ENCODE measurements at places on chromosomes 5 and 9. TPM values are rescaled to one million over a fixed set of nuclear protein-coding genes. Genes with fewer than 3 reads are reported as not detected.

DNA sequence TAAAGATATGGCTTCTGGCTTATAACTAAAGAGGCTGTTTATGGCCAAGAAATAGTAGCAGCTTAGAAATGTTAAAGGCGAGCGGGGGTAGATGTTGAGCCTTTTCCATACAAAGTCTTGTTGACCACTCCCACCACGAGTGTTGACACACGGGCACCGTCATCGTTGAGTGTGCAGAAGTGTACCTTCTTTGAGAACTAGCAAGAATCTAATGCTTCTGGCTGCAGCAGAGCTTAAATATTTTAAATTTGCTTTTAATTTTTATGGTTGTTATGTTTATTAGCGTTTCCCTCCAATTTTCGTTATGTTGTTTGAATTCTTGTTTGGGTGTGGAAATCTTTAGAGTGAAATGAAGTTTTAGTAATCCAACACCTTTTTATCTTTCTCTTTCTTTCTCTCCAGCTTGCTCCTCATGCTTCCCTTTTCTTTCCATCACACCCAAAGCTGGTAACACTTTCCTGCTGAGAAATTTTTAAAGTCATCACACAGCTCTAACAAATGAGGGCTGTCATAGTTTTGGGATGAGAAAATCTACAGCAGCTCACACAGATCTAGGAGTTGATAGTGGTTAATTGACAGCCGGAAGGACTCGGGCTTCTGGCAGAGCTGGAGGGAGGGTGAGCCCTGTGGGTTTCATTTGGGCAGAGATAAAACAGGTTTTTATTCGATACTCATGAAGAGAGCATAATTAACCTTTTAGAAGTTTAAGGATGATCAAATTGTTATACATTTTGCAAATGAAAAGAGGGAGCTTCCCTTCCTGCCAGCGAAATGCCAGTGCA lies 120.1 kb upstream of the ZNF608 start:
- no peak for DNase-seq

GRCh38 chr9:2281803-2282185 lies 266.6 kb downstream of the SMARCA2 start:
- DNase-seq: no peak

DNA sequence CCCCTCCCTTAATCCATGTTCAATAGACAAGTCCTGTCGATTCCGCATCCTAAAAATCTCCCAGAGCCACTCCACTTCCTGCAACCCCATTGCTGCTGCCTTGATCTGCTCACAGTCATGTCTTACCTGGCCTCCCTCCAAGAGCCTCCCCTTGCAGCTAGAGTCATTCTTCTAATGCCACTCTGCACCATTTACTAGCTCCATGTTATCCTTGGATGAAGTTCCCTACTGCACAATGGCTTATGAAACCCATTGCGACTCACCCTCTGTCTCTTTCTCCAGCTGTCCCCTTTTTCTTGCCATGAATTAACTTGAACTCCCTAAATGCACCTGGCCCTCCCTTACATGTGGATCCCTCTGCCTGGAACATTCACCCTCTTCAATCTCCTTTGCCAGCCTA lies 39.5 kb downstream of the MEGF10 start:
- DNase-seq: no peak

- no peak for DNase-seq
Observed at GRCh38 chr5:51188001-51188591, 195.2 kb upstream of the ISL1 start.

DNA sequence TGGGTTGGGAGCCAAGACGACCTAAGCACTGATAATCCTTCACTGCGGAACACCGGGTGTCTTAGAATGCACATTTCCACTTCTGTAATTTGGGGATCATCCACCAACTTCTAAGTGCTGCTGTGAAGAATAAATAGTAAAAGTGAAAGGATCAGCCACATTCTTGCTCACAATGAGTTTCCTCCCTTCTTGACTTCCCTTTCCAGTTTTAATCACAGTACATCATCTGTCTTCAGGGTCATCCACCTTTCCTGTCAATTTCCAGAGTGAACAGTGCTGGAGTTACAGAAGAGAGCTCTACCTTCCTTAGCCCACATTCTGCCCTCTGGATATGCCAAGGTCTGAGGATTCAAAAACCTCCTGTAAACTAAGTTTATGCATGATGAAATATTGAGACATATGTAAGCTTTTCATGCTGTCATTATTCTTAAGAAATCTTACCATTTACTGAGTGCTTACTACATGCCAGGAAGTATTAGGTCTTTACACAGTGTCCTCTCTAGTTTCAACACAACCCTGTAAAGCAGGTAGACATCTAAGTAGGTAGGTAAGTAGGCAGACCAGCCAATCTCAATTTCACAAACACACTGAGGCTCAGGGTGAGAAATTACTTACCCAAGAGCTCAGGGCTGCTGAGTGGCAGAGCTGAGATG lies 105.2 kb downstream of the CDK5RAP2 start:
- no peak for DNase-seq

- DNase-seq: no peak
Observed at GRCh38 chr5:1983401-1983800, 100.7 kb upstream of the IRX4 start.

DNA sequence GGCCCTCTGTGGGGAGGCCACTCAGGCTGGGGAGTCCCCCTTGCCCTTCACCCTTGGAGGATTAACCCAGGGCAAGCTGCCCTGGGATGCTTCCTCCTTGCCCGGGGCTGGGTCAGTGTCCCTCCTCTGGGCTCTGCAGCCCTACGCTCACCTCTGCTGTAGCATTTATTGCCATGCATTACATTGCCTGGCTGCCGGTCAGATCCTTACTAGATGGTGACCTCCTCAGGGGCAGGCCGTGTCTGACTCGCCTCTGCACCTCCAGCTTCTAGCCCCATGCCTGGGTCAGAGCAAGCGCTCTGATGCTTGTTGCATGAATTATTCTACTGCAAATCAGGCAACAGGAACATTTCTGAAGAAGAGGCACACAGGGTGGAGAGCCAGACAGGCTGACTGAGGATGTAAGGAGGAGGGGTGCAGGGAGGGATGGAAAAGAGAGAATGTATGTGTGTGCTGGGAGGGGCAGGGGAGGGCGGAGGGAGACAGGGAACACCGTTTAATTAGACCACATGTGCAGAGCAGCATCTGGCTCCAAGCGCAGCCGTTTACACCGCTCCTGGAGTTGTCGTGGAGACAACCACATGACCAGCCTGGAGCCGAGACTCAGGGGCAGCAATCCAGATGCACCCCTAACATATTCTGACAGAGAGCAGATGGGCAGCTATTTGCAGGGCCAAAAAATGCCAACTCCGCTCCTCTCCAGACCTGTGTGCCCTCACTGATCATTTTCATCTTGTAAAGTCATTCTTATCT lies 117.0 kb downstream of the CRB2 start:
- DNase-seq: no peak

DNA sequence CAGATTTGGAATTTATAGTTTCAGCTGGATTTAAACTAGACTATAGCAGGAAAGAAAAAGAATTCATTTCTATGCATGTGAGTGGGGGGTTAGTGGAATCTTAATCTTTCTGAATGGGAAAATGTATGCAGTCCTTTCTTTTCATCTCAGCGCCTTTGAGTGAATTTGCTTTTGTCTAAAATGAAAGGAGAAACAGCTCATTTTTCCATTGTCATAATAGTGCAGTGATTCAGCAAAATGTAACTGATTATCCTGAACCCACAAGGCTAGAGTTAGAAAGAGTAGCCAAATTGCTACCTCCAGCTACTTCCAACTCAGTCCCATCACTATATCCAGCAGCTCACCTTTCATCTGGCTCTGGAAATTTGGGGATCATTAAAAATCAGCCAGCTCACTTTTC lies 134.4 kb downstream of the ADAMTSL1 start:
- DNase-seq: no peak

DNA sequence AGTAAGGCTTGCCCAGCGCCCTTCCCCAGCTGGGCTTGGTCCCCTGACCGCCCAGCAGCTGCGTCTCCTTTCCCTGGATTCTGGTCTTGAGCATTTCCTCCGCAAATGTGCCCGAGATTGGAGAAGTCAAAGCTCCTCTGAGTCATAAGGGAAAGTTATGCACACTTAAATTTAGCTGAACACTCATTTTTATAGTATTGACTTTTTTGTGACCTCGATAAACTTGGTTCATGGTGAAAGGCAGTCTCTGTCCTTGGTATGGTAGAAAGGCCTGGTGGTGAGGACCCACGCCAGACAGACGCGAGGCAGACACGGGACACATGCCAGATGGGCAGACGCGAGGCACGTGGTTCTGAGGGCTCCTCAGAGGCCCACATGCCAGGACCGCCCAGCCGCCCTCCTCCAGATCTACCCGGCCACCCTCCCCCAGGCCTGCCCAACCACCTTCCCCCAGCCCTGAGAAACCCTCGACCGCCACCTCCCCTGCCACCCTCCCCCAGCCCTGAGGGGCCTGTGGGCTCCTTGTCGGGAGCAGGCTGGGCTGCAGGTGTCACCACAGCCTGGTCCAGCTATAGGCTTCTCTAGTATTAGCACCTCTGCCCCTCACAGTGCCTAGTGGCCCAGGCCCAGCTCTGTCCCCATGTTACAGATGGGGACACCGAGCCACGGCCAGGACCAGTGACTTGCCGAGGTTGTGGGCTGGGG lies 60.9 kb upstream of the CACNA1B start:
- no peak for DNase-seq

- DNase-seq: no peak
Observed at GRCh38 chr5:8805653-8806052, 740.2 kb downstream of the SEMA5A start.

RLN1 gene
- 7.2 TPM for total RNA-seq

SPINK13 gene
- total RNA-seq: not detected

HSPA9 gene
- total RNA-seq: 171 TPM

IRX1 gene
- not detected for total RNA-seq

ANKH gene
- 161 TPM for total RNA-seq

SLC6A3 gene
- total RNA-seq: not detected

AGTPBP1 gene
- total RNA-seq: 56.1 TPM

FGD3 gene
- total RNA-seq: 272 TPM
